ENCODE measurements at places on chromosomes 5 and 9.

DNA sequence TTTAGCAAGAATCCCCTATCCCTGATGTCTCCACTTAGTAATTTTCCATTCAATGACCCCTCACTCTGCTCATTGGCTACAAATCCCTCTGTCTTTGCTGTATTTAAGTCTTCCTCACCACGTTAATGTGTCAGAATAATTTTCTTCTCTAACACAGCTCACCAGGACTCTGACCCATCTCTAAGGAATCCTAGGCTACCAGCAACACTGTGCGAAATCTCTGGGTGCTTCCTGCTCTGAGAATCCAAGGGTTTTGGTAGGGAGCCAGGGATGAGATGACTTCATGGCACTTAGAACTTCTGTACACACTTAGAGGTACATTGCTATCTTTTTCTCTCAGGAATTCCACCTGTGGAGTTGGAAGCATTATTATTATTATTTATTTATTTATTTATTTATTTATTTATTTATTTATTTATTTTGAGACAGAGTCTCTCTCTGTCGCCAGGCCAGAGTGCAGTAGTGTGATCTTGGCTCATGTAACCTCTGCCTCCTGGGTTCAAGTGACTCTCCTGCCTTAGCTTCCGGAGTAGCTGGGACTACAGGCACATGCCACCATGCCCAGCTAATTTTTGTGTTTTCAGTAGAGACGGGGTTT, 53.5 kb downstream of the FOXI1 start:
- no peak for DNase-seq

GRCh38 chr5:38780945-38781344, 64.9 kb upstream of the OSMR start:
- DNase-seq, result no peak

- no peak for DNase-seq
Observed at GRCh38 chr5:40687321-40687720, 7.6 kb downstream of the PTGER4 start.

GRCh38 chr9:137969008-137969407, 91.4 kb downstream of the CACNA1B start:
- DNase-seq, result no peak

- DNase-seq, result no peak
Observed at GRCh38 chr5:2748179-2748860, 3.2 kb downstream of the IRX2 start.

DNA sequence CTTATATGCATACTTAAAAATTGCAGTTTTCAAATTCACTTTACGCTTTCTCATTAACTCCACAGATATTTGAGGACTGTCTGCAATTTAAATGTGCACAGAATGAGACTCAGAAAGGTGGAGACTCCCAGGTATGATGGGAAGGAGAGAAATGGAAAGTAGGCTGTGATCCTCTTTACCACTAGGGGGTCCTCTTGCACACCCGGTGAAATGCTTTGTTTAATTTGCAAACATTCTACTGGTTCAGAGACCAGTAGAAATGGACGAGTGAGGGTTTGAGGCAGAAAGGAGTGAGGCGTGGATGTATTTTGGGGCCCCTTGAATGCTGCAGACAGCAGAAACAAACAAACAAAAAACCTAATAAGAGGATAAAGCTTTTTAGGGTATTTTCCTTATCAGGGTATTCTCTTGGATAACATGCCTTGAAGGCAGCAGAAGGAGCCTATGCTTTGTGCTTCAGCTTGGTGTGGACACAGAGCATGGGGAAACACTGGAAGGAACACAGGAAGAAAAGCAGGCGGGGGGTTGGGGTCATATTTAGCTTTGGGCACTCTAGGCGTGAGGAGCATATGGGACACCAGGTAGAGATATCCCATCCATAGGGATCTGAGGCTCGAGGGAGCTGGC, 410.1 kb downstream of the DMRT2 start:
- no peak for DNase-seq

- no peak for DNase-seq
Observed at GRCh38 chr5:72194846-72195245, 87.6 kb downstream of the MAP1B start.

DNA sequence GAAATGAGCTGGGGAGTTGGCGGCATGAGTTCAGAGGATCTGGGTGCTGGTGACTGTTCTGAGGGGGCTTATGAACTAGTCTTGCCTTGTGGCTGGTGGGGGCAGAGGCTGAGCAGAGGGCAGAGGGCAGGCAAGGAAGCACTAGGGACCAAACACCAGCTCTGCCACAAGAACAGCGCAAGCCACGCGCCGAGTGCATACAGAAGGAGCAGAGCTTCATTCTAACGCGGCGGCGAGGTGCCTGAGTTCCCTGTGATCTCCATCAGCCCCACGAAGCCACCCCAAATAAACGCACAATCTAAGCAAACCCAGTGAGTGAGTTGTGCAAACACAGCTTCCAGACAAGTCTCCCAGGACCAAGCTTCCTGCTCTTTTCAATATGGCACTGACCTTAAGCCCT, 110.6 kb upstream of the ALDH1B1 start:
- DNase-seq, result no peak

DNA sequence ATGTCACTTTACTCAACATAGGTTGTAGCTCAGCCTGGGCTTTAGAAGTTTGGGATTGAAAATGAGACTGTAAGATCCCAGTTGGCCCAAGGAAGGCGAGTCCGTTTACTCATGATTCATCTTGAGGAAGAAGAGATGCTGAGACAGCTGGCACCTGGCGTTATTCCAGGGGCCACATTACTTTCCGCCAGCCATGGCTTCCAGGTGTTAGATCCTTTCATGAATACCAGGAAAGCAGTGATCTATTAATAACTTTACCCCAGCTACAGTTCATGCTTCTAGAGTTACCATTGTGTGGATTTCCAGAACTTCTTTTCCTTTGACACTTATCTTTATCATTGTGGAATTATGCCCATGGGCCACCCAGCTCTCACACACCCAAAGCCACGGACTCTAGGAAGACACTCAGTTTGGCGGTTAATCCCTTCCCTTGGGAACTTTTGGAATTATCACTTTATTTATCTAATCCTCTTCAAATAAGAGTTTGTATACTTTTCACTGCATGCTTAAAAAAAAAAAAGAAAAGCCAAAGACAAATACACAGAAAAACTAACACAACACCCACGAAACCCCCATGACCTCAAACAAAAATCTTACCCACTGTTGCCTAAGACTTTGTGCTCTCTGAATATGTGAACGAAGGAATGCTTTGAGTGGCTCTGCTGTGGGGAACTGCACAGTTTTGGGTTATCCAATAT, 26.9 kb downstream of the RAI14 start:
- no peak for DNase-seq

DNA sequence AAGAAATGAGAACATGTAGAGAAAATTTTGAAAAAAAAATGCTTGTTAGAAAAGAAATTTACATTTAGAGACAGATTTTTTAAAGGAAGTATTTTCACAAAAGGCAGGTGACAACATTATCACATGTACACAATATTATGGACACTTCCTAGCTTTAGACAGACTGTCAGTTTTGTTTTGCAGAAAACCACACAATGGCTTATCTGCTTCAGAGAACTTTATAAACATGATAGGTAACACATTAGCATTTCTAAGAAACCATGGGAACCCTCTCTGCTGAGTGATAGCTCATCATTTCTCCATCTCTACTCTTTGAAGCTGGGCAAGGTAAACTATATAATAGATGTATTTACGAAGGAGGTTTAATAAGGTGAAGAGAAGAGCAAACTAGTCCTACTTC, 25.6 kb downstream of the POU5F2 start:
- DNase-seq, result no peak

GRCh38 chr5:64690104-64690416, 243 bp upstream of the SHISAL2B start:
- DNase-seq, result no peak

GRCh38 chr9:23663536-23663935, 162.5 kb downstream of the ELAVL2 start:
- DNase-seq, result no peak

DNA sequence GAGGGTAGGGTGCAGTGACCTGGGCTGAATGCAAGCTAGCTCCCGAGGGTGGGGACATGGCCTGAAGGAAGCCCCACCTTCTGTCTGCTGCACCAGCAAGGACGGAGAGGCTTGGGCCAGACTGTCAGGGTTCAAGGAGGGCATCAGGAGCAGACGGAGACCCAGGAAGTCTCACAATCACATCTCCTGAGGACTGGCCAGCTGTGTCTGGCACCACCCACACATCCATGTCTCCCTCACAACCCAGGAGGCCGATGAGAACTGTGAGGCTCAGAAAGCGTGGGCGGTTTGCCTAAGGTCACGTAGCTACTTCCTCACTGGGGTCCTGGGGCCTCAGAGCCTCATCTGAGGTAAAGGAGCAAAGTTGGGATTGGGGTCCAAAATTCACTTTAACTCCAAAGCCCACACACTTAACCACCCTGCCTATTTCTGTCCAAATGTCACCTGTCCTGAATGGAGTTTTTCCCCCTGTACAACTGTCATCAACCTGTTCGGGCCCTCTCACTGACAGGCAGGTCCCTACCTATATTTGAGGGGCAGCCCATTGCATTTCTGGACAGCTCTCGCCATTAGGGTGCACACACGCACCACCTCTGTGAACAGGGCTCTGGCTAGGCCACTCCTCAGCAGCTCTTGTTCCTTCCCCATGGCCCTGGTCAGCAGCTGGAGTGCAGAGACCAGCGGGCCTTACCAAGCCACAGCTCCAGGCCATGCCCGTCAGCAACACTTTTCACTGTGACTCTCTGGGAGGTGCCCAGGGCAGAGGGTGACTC, 3.4 kb downstream of the IL13 start:
- DNase-seq, result no peak

DNA sequence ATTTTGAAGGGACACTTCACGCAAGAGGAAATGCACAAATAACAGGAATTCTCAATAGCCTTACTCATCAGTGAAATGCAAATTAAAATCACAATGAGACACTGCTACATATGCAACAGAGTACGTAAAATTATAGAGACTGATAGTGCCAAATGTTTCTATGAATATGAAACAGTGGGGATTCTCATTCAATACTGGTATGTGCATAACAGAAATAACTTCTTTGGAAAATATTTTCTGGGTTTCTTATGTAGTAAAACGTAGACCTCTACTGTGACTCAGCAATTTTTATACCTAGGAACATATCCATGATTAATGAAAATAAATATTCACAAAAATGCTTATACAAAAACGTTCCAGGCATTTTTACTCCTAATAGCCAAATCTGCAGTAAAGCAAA, 1625.2 kb downstream of the MAT2B start:
- DNase-seq, result no peak

DNA sequence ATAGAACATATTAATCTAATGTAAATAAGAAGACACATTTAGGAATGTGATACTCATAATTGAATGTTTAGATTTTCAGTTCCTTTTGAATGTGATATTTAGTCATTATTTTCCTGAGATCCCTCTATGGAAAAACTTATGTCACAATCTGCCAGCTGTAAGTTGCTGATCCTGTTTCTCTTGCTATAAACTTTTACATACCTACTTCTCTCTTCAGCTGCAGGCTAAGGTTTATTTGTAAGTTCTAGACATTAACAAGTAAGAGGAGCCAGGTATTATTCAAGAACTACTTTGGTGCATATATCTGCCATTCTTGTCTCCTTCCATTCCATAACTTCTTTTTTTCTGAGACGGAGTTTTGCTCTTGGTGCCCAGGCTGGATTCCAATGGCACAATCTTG, 462.4 kb downstream of the PRR16 start:
- no peak for DNase-seq

- no peak for DNase-seq
Observed at GRCh38 chr5:171678646-171679045, 107.0 kb upstream of the SMIM23 start.

GRCh38 chr9:81535542-81536241, 153.7 kb downstream of the TLE1 start:
- no peak for DNase-seq

GRCh38 chr9:68974901-68975300, 39.0 kb downstream of the PRKACG start:
- DNase-seq, result no peak

Measured in naive B cell (primary cell).